ENCODE measurements at places on chromosomes 12 and 14. TPM values are rescaled to one million over a fixed set of nuclear protein-coding genes. Genes with fewer than 3 reads are reported as not detected.

RNU4-1 gene
- total RNA-seq = 1,786 TPM

- no peaks in the 10 kb centered on the region for H3K36me3 ChIP-seq
- H3K4me1 ChIP-seq = peaks cover 5% of the 10 kb centered on the region
- H3K27ac ChIP-seq = no peak overlapping the region
- H3K4me3 ChIP-seq = no peak overlapping the region
These were observed 7.4 kb upstream of the SNAPC1 start for GRCh38 chr14:61754627-61755381.

DNA sequence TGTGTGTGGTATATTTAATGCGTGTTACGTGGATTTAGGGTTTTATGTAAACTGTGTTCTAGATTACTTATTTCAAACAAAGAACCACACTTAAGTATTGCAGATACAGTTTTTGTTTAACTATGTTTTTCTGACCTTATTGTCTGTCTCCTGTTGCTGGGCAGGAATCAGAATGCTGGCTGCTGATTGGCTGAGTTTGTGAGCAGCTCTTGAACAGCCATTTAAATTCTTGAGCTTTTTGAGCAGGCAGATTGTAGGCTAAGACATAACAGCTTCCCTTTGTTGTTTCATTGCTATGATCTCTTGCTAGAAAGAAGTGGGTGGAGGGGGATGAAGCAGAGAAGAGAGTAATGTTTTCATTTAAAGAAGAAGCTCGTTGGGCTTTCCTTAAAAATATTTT is 52.2 kb downstream of the ATF7IP start:
- no peaks in the 10 kb centered on the region for H3K27me3 ChIP-seq
- DNase-seq = peak; percentile 64
- H3K36me3 ChIP-seq = peaks cover 2% of the 10 kb centered on the region
- H3K4me1 ChIP-seq = no peaks in the 10 kb centered on the region
- H3K4me3 ChIP-seq = no peak overlapping the region

DNA sequence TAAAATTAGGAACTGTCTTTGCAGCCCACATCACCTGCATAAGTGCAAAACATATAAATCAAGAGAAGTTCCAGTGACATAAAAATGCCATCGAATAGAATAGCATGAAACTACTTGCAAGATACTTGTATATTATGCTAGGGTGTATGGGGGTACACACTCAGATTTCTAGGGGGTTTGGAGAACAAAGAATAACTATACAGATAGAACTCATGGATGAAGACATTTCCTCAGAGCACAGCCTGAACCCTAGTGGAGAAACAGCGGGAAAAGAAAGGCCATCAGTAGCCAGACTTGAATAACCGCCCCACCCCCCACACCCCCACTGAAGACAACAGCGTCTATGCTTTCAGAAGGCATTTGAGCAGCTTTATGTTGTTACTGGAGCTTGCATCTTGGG is 425.8 kb downstream of the NPAS3 start:
- no peaks in the 10 kb centered on the region for H3K36me3 ChIP-seq
- no peak overlapping the region for H3K4me3 ChIP-seq
- no peak for DNase-seq
- no peak overlapping the region for H3K27ac ChIP-seq
- peaks cover 9% of the 10 kb centered on the region for H3K4me1 ChIP-seq
- no peaks in the 10 kb centered on the region for H3K27me3 ChIP-seq

GRCh38 chr12:69330475-69331473 is 17.4 kb upstream of the LYZ start:
- peaks cover 27% of the 10 kb centered on the region for H3K4me1 ChIP-seq
- no peaks in the 10 kb centered on the region for H3K27me3 ChIP-seq
- peak; percentile 58 for DNase-seq
- no peak overlapping the region for H3K27ac ChIP-seq
- H3K4me3 ChIP-seq = peak overlapping the region; percentile 15

DNA sequence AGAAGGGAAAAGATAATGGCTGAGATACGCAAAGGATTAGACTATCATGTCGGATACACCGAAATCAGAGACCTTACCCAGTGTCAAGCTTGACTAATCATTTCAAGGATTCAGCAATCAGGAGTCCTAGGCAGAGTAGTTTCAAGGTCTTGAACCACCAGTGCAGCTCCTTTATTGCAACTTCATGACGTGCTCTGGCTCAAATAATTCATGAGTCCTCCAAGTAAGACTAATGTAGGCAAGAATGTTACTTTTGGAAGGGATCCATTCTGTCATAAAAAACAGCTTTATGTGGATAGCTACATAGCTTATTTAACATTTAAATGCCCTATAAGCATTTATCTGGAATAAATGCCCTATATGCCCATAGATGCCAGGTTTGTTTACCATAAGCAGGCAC is 123.2 kb downstream of the LMO3 start:
- H3K4me1 ChIP-seq = no peaks in the 10 kb centered on the region
- no peak overlapping the region for H3K4me3 ChIP-seq
- DNase-seq = no peak

- no peaks in the 10 kb centered on the region for H3K36me3 ChIP-seq
- DNase-seq = no peak
- H3K4me3 ChIP-seq = no peak overlapping the region
- H3K27ac ChIP-seq = no peak overlapping the region
- no peaks in the 10 kb centered on the region for H3K27me3 ChIP-seq
- no peaks in the 10 kb centered on the region for H3K4me1 ChIP-seq
These were observed 199.6 kb upstream of the TMEM260 start for GRCh38 chr14:56379956-56380355.

GRCh38 chr12:124774054-124774461 is 89.6 kb downstream of the SCARB1 start:
- no peak overlapping the region for H3K27ac ChIP-seq
- no peak overlapping the region for H3K4me3 ChIP-seq
- no peaks in the 10 kb centered on the region for H3K4me1 ChIP-seq
- H3K36me3 ChIP-seq = no peaks in the 10 kb centered on the region
